Endothelial cell (in vitro differentiated cells): ENCODE measurements at places on chromosomes 7 and 10.

DNA sequence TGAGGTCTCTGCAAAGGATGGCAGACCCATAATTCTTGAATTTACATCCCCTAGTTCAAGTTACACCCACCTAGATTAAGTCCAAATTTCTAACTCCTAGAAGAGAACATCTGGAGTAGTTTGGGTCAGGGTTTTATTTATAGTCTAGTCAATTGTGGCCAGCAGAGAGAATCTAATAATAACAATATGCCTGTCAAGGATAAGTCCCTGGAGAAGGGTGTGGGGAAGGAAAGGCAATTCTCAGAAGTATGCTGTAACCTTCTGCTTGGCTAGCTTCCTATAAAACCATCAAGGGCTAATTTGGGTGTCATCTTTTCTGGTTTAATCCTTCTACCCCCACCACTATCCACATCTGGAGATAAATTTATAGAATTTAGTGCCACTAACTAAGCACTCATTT lies 52.8 kb upstream of the SEMA3E start:
- H3K27ac ChIP-seq = no peak overlapping the region
- H3K36me3 ChIP-seq = no peaks in the 10 kb centered on the region
- no peak for DNase-seq
- peaks cover 7% of the 10 kb centered on the region for H3K4me1 ChIP-seq

DNA sequence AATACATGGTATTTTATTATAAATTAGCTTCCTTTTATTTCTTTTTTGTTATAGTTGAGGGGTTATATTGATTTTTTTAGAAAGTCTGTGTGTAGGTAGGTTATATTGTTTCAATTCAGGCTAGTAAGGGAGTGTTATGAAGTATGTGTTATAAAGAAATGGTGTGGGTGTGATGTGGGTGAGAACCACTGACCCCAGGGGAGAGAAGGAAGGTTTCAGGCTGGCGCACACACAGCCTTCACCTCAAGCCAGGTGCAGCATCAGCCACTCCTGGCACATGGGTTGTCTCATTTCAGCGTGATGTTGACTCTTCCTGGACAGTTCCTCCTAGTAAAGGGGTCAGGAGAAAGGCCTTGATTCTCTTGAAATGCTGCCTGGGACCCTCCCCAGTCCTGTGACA lies 291.3 kb downstream of the POU6F2 start:
- no peaks in the 10 kb centered on the region for H3K27me3 ChIP-seq
- no peaks in the 10 kb centered on the region for H3K36me3 ChIP-seq
- H3K4me1 ChIP-seq = no peaks in the 10 kb centered on the region
- DNase-seq = no peak

DNA sequence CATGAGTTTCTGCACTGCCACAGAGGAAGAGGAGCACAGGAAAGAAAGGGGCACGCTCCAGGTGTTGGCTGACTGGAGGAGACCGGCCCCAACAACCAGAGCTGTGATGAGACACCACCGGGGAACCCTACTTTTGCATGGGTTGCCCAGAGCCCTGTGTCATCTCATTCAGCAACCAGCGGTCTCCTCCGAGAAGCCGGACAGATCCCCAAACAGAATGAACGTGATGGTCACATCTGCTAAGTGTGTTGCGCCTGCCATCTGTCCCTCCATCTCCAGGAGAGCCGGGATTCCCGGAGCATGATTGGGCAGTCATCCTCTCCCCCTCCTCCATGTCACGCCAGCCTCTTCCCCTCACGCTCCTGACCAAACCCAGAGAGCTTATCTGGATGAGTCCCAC lies 22.9 kb downstream of the PARP12 start:
- H3K4me3 ChIP-seq = peak overlapping the region; percentile 56
- no peaks in the 10 kb centered on the region for H3K36me3 ChIP-seq
- no peaks in the 10 kb centered on the region for H3K27me3 ChIP-seq
- H3K27ac ChIP-seq = peak overlapping the region; percentile 94

DNA sequence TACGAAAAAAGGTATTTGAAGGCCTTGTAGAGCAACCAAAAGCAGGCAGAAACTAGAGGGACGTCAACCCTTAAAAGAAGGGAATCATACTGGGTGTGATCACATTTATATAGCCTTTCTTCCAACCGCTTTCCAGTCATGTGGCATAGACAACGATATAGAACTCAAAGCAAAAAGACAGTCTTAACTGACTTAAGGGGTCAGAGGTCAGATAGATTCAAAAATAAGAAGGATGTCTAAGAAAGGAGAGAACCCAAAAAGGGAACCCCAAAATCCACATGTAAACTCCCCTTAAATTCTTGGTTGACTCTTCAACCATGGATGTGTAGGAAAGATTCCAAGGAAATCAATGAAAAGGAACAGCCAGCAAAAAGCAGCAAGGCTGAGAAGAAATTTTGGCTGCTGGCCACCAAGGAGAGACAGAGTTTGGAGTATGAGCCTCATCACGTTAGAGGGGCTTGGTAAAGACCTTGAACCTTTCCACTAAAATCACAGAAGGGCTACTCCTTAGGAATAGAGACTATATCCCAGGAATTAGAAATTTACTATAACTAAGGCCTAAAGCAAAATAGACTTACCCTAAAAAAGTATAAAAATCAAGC lies 8.6 kb downstream of the BCAP29 start:
- peaks cover 34% of the 10 kb centered on the region for H3K36me3 ChIP-seq
- H3K27me3 ChIP-seq = peaks cover 1% of the 10 kb centered on the region
- no peak overlapping the region for H3K27ac ChIP-seq

DNA sequence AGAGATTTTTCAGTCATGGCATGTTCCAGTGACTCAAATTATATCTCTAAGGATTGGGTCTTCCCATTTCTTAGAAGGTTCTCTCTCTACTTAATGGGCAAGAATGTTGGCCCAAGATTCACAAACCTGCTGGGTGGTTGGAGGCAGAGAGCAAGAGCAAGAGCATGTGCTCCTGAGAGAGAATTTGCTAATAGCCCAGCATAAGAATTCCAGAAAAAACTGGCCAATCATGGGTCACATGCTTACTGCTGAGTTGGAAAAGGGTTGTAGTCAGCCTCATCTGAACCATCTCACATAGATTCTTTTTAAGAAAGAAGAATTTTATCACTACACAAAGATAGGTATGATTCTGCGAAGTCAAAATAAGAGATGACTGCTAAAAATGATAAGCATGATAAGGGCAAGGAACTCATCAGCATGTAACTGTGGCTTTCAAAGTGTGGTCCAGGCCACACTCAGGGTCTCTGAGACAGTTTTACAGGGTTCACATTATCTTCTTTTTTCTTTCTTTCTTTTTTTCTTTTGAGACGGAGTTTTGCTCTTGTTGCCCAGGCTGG lies 8.2 kb upstream of the VCL start:
- no peak overlapping the region for H3K27ac ChIP-seq
- H3K4me3 ChIP-seq = no peak overlapping the region
- H3K27me3 ChIP-seq = no peaks in the 10 kb centered on the region
- no peak for DNase-seq
- no peaks in the 10 kb centered on the region for H3K36me3 ChIP-seq

GRCh38 chr10:23075672-23076071 lies 19.7 kb upstream of the MSRB2 start:
- H3K4me3 ChIP-seq = no peak overlapping the region
- H3K27me3 ChIP-seq = no peaks in the 10 kb centered on the region
- peaks cover 4% of the 10 kb centered on the region for H3K4me1 ChIP-seq
- H3K27ac ChIP-seq = no peak overlapping the region

- peaks cover 6% of the 10 kb centered on the region for H3K4me1 ChIP-seq
- no peak overlapping the region for H3K27ac ChIP-seq
- no peaks in the 10 kb centered on the region for H3K36me3 ChIP-seq
- peaks cover 3% of the 10 kb centered on the region for H3K27me3 ChIP-seq
- H3K4me3 ChIP-seq = no peak overlapping the region
These were observed 261.6 kb downstream of the MDFIC start for GRCh38 chr7:115183431-115184057.

GRCh38 chr10:81576336-81576735 lies 298.7 kb upstream of the NRG3 start:
- no peak for DNase-seq
- H3K4me3 ChIP-seq = no peak overlapping the region
- H3K36me3 ChIP-seq = no peaks in the 10 kb centered on the region

- no peak overlapping the region for H3K4me3 ChIP-seq
- peaks cover 2% of the 10 kb centered on the region for H3K4me1 ChIP-seq
- H3K27ac ChIP-seq = no peak overlapping the region
- peaks cover 4% of the 10 kb centered on the region for H3K27me3 ChIP-seq
These were observed 34.3 kb downstream of the INPP5A start for GRCh38 chr10:132571650-132572544.

GRCh38 chr10:62188021-62188616 lies 80.5 kb downstream of the RTKN2 start:
- no peaks in the 10 kb centered on the region for H3K4me1 ChIP-seq
- no peak overlapping the region for H3K4me3 ChIP-seq
- no peak for DNase-seq
- peaks cover 3% of the 10 kb centered on the region for H3K27me3 ChIP-seq
- H3K36me3 ChIP-seq = no peaks in the 10 kb centered on the region
- H3K27ac ChIP-seq = no peak overlapping the region

- no peaks in the 10 kb centered on the region for H3K36me3 ChIP-seq
- peaks cover 5% of the 10 kb centered on the region for H3K27me3 ChIP-seq
- no peak for DNase-seq
These were observed 213.9 kb downstream of the BAMBI start for GRCh38 chr10:28891058-28891713.

GRCh38 chr10:11601670-11602069 lies 9.8 kb downstream of the USP6NL start:
- H3K27ac ChIP-seq = no peak overlapping the region
- H3K36me3 ChIP-seq = no peaks in the 10 kb centered on the region
- H3K27me3 ChIP-seq = no peaks in the 10 kb centered on the region
- no peak overlapping the region for H3K4me3 ChIP-seq
- no peak for DNase-seq

- H3K4me3 ChIP-seq = no peak overlapping the region
- no peak for DNase-seq
- H3K27ac ChIP-seq = no peak overlapping the region
- no peaks in the 10 kb centered on the region for H3K36me3 ChIP-seq
These were observed 115.4 kb downstream of the SDK1 start for GRCh38 chr7:3416453-3416852.

DNA sequence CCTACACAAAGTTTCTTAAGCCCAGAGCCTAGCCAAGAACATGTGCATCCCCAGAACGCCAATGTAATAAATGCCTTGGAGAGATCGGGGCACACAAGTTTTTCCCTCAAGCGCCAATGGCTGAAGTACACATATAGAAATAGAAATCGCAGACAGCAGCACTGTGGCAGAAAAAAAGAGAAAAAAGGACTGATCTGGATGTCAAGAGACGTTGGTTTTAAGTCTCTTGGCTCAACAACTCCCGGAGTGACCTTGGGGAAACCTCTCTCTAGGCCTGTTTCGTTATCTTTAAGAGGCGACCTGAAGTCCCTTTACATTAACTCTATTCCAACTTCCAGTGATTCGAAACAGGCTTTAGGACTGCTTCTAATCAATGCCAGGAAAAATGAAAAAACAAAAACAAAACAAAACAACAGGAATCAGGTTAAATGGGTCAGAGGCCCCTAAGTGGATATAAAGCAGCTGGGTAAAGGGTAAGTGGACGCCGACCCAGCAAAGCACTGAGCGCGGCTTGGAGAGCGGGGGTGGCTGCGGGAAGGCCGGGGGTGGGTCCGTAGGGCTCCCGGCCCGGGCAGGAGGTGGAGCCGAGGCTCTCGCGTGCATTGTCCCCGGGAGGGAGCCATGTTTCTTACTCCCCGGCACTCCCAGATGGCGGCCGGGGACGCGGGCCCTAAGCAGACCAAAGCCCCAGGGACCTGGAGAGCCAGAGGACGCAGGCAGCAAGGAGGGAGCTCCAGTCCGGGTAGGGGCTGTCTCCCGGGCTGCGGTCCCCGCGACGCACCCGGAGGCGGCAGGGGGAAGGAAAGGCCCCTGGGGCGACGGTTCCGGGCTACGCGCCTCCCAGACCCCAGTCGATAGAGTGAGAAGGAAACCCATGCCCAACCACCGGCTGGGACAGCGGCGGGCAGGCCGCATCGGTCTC lies 757 bp downstream of the EIF3A start:
- peak overlapping the region; percentile 100 for H3K4me3 ChIP-seq
- DNase-seq = peak; percentile 76
- H3K36me3 ChIP-seq = peaks cover 9% of the 10 kb centered on the region
- H3K27me3 ChIP-seq = peaks cover 9% of the 10 kb centered on the region
- peak overlapping the region; percentile 99 for H3K27ac ChIP-seq

DNA sequence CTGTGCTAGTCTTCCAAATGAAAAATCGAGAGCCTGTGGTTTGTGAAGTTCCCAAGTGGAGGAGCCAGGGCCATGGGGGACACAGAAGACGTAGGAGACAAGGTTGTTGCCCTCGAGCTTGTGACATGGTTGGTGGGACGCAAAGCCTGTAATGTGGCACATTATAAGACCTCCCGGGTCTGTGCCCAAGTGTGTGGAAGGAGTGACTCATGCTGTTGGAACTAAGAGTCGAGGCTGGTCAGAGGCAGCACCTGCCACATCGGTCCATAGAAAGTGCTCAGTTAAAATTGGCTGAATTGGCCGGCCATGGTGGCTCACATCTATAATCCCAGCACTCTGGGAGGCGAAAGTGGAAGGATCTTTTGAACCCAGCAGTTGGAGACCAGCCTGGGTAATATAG lies 27.0 kb upstream of the PODXL start:
- no peak overlapping the region for H3K27ac ChIP-seq
- peaks cover 16% of the 10 kb centered on the region for H3K4me1 ChIP-seq
- no peaks in the 10 kb centered on the region for H3K36me3 ChIP-seq
- H3K4me3 ChIP-seq = no peak overlapping the region

DNA sequence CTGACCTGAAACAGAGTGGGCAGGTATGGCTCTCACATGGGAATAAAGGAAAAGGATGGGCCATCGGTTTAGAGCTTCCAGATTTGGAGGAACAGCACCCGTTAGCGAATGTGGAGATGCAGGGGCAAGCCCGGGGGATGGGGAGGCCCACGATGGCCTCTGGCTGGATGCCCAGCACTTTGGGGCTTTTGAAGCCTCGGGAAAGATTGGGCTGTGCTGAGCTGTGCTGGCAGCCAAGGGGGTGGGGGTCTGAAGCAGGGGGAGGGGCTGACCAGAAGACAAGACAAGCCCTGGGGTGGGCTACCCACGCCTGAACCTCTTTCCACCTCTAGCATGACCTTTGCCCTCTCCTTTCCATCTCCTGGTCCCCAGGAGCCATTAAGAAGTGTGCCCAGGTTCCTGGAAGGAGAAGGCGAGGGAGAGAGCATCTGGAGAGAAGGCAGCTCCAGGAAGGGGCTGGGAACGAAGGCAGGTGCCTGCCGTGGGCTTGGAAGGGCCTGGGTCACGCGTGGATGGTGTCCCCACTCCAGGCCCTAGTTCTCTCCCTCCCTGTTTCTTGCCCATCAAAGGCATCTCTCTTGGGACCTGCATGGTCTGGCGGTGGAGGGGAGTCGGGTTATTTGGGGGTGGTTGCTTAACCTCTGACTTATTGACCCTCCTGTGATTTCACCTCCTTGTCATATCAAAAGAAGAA lies 39.7 kb downstream of the JAKMIP3 start:
- H3K36me3 ChIP-seq = no peaks in the 10 kb centered on the region
- no peak for DNase-seq
- no peaks in the 10 kb centered on the region for H3K4me1 ChIP-seq
- peaks cover 5% of the 10 kb centered on the region for H3K27me3 ChIP-seq
- no peak overlapping the region for H3K4me3 ChIP-seq
